ENCODE measurements at places on chromosomes 7 and 10. TPM values are rescaled to one million over a fixed set of nuclear protein-coding genes. Genes with fewer than 3 reads are reported as not detected.

Gene CYP2C19
- not detected for total RNA-seq

Gene SRPK2
- 24.5 TPM for total RNA-seq

Gene PRSS37
- not detected for total RNA-seq

Gene GIMAP6
- not detected for total RNA-seq

Gene OR9A2
- not detected for total RNA-seq

Gene OR2A1
- total RNA-seq = under 0.01 TPM

Gene MMD2
- not detected for total RNA-seq

Gene KCNK18
- total RNA-seq = not detected

Gene CH25H
- 0.30 TPM for total RNA-seq

Gene GIMAP7
- total RNA-seq = not detected

Gene TYW1B
- total RNA-seq = 0.30 TPM

Gene RBP4
- 2.8 TPM for total RNA-seq

Gene CPA4
- 28.1 TPM for total RNA-seq

Gene TMEM72
- total RNA-seq = not detected

Gene DTX2
- 10.9 TPM for total RNA-seq
